ENCODE measurements at places on chromosomes 12 and 14.

- no peak for DNase-seq
Measured at GRCh38 chr12:40668099-40668529, 24.1 kb upstream of the CNTN1 start.

- DNase-seq: peak; percentile 33
Measured at GRCh38 chr12:125092872-125093680, 27.8 kb downstream of the AACS start.

- DNase-seq: no peak
Measured at GRCh38 chr12:22541496-22542155, 2.7 kb downstream of the C2CD5 start.

- no peak for DNase-seq
Measured at GRCh38 chr12:109858764-109859163, 21.6 kb downstream of the GLTP start.

DNA sequence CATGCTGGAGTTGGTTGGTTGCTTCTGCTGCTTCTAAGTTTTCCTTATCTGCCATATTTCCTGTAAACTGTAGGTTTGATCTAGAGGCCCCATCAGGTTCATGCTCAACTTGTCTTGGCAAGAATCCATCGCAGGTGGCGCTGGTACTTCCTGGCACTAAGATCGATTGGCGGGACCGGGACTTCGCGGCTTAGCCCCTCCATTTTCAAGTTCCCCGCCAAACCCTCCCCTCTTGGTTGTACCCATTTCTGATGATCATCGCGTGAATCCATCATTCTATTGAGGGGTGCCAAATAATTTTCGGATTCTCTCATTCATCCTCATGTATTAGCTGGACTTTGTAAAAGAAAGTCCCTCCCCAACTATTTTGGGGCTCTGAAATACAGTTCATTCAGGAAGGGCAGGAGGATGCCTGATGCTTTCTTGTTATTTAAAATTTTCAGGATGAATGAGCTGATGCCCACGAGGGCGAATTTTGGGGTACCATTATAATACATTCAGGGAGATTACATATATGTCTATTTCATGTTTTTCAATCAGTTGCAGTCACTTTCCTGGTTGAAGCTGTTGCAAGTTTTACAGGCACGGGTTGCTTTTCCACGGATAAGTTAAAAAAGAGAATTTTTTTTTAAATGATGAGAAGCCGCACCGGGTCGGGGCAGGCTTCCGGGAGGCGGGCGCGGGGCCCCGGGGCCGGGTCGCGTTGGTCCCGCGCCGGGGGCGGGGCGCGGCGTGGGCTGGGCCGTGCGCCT, 395 bp upstream of the BRI3BP start:
- DNase-seq: peak; percentile 51

Data from fibroblast of skin of right biceps (primary cell).